Thymus (tissue), 14 donors: ENCODE measurements at places on chromosomes 1 and 21.

DNA sequence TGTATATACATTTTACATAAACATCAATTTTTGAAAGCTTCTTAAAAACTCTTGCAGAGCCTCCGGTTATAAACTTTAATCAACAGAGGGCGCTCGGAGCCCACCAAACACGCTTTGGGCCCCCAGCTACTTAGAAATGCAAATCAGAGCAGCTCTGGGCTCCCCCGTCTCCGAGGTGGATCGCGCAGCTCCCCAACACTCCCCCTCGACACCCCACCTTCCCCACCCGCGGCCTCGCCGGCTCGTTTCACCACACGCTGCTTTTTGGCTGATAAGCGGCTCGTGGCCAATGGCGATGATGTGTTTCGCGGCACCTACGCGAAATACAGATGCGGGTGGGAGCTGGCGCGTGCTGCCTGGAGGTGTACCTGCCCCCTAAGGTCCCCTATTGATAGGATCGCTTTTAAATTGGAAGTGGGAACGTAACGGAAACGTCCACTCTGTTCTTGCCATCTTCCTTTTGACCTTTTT lies 1.7 kb upstream of the KIF26B start:
- no peak for DNase-seq

GRCh38 chr1:234676103-234676594 lies 66.2 kb upstream of the IRF2BP2 start:
- DNase-seq = peak; percentile 48

DNA sequence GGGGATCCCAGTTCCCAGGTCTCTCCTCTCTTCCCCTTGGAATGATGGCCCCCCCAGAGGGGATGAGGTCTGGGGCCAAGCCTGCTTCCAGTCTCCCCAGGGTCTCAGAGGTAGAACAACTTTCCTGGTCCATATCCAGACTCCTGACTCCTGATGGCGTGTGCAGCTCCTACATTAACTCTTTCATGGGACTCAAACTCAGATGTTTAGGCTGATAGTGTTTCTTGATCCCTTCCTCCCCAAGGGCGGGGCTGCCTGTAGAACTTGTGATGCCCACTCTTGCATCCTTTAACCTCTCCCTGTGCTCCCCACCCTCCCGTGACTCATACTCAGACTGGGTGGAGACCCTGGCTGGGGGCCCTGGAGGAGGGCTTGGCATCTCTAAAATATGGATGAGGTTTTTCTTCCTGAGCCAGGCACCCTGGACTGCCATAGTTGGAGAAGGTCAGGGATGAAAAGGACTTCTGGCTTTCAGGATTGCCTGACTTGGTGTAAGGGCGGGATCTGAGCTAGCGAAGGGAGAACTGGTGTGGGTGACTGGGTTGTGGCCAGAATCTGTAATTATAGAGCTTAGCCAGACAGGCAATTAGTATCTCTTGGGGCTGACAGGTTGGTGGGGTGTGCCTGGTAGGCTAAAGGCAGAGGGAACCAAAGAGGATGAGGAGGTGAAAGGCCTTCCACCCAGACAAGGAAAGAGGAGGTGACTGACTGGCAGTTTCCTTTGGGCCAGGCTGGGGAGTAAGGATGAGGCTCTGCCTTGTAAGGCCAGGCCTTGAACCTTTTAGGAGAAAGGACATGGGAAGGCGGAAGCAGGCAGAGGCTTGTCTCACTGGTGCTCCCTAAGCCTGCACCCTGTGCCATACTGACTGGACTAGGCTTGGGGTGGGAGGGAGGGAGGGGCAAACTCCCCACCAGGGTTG lies 1.5 kb downstream of the ATP8B2 start:
- DNase-seq = no peak

GRCh38 chr1:117146575-117147340 lies 25.2 kb upstream of the TRIM45 start:
- DNase-seq = no peak

DNA sequence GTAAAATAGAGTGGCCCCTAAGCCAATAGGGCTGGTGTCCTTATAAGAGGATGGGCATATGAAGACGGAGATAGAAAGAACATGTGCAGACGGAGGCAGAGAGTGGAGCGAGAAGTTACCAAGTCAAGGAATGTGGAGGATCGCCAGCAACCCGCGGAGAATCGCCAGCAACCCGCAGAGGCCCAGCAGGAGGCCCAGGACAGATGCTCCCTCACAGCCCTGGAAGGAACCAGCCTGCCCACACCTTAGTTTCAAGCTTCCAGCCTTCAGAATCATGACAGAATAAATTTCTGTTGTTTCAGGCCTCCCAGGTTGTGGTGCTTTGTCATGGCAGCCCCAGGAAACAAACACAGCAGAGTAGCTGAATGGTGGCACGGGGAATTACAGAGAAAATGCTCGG lies 9.6 kb downstream of the CLDN14 start:
- DNase-seq = no peak

GRCh38 chr1:39452081-39452480 lies 39.4 kb upstream of the BMP8A start:
- DNase-seq = no peak

GRCh38 chr1:56330391-56331026 lies 248.9 kb downstream of the PLPP3 start:
- peak; percentile 14 for DNase-seq

- DNase-seq = no peak
Observed at GRCh38 chr1:157575744-157576143, 22.1 kb downstream of the FCRL4 start.

DNA sequence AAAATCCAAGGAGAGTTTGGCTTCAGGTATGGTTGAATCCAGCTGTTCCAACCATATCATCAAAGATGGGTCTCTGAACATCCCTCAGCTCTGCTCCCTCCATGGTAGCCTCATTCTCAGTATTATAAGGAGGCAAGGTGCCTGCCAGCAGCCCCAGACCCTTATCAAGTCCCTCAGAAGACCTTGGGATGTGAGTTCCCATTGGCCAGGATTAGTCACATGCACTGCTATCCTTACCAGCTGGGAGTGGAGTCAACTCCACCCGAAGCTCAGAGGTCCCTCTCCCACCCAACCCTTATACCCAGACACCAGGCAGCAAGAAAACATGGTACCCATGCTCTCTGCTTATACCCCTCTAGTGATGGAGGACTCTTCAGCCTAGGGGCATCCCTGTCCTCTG lies 153.7 kb upstream of the ZBTB40 start:
- no peak for DNase-seq

GRCh38 chr1:24058671-24059455 lies 53.1 kb downstream of the MYOM3 start:
- no peak for DNase-seq

DNA sequence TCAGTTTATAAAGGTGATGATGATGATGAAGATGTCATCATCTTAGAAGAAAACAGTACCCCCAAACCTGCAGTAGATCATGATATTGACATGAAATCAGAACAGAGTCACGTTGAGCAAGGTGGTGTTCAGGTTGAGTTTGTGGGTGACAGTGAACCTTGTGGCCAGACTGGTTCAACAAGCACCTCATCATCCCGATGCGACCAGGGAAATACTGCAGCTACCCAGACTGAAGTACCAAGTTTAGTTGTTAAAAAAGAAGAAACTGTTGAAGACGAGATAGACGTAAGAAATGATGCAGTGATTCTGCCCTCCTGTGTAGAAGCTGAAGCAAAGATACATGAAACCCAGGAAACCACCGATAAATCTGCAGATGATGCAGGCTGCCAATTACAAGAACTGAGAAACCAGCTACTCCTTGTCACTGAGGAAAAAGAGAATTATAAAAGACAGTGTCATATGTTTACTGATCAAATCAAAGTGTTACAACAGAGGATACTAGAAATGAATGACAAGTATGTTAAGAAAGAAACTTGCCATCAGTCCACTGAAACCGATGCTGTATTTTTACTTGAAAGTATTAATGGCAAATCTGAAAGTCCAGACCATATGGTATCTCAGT lies 16.0 kb upstream of the CHAF1B start:
- no peak for DNase-seq

- no peak for DNase-seq
Observed at GRCh38 chr1:182841368-182841988, 2.3 kb downstream of the DHX9 start.

GRCh38 chr21:14480411-14481031 lies 65.6 kb downstream of the SAMSN1 start:
- no peak for DNase-seq

DNA sequence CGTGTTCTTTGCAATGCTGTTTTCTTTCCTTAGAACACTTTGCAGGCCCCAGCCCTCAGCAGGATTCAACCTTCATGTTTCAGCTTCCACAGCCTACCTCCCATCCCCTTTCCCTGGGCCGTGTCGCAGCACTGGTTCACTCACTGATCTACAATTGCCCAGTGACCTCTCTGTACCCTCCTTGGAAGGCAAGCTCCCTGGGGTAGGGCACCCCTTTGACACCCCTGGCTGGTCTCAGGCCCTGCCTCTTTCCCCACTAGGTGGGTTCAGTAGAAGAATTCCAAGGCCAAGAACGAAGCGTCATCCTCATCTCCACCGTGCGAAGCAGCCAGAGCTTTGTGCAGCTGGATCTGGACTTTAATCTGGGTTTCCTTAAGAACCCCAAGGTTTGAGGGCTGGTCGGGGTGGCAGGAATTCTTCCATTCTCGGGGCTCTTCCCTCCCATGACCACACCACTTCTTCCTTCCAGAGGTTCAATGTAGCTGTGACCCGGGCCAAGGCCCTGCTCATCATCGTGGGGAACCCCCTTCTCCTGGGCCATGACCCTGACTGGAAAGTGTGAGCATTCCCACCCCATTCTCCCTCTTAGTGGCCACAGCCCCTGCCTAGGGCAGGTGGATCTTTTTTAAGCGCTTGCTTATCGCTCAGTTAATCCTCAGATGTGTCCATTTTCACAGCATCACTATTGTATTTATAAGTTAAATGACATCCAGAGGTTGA lies 7.3 kb downstream of the RHOC start:
- DNase-seq = no peak

DNA sequence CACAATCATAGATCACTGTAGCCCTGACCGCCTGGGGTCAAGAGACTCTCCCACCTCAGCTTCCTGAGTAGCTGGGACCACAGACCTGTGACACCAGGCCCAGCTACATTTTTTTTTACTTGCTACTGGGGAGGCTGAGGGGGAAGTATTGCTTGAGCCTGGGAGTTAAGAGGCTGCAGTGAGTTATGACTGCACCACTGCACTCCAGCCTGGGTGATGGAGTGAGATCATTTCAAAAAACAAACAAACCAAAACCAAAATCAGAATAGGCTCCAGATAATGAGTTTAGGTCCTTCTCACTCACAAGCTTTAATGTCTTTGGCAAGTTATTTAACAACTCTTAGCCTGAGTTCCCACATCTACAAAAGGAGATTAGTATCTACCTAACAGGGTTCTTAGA lies 22.8 kb downstream of the WDR26 start:
- no peak for DNase-seq

- DNase-seq = no peak
Observed at GRCh38 chr1:51919684-51920083, 41.2 kb upstream of the NRDC start.

DNA sequence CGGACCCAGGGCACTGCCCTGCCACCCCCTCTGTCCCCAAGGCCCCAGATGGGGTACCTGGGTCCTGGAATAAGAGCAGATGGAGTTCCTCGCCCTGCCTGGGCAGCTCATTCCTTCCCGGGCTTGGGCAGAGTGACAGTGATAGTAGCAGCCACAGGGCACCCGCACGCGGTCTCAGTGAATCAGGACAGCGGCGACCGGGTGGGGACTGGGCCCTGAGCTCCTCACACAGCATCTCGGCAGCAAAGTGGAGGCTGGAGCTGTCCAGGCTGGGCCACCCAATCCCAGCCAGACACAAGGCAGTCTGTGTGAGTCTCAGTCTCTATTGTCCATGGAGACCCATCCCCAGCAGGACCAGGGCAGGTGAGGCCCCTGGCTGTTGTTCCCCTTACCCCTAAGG lies 37.4 kb upstream of the CCDC27 start:
- DNase-seq = no peak

DNA sequence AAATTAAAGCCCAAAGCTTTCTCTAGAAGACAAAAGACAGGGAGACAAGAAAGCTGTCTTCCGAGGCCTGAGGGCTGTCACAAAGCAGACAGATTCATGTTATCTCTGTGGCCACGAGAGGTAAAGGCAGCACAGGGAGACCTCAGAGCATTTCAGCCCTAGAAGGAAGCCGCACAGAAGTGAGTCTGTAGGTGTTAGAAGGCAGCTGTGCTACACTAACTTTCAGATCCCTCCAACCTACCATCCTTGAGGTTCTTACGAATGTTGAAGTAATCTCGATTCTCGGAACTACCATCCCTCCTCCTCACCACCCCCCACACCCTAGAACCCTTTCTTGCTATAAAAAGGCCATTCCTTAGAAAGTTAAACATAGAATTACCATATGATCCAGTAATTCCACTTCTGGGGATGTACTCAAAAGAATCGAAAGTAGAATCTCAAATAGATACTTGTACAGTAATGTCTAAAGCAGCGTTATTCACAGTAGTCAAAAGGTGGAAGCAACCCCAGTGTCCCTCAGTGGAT lies 21.5 kb upstream of the LYST start:
- no peak for DNase-seq

- DNase-seq = no peak
Observed at GRCh38 chr21:34867785-34868184, 181.3 kb downstream of the RUNX1 start.

GRCh38 chr1:228359613-228360532 lies 46.8 kb downstream of the TRIM11 start:
- DNase-seq = no peak

DNA sequence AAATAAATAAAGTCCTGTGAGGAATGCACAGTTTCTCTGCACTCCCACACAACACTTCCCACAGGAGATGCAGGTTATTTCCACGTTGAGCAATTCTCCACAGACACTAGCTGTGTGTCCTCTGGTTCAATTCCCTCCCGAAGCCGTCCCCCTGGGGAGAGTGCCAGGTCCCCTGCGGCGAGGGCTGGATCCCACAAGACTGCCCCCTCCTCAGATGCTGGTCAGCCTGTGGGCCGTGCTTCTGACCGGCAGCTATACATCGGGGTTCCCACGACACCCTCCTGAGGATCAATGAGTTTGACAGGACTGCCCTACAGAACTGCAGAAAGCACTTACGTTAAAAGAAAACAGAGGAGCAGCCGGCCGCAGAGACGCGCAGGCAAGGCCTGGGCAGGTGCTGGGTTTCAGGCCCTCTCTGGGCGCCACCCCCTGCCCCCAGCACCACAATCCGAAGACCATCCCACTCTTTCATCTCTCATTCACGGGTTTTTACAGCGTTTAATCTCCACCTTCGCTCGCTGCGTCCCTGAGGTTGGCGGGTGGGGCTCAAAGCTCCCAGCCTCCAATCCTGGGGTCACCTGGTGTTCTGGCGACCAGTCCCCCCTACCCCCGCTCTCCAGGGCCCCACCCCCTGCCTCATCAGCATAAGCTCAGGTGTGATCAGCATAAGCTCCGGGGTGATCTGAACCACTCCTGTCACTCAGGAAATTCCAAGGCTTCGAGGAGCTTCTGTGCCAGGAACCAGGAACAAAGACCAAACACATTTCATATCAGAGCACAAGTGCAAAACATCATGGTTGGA lies 9.3 kb downstream of the SLC35E2B start:
- no peak for DNase-seq
